ELR (cell line): ENCODE measurements at places on chromosomes 7 and 10.
A peak's percentile ranks its signal among the peaks of the same experiment; 100 is the strongest.

DNA sequence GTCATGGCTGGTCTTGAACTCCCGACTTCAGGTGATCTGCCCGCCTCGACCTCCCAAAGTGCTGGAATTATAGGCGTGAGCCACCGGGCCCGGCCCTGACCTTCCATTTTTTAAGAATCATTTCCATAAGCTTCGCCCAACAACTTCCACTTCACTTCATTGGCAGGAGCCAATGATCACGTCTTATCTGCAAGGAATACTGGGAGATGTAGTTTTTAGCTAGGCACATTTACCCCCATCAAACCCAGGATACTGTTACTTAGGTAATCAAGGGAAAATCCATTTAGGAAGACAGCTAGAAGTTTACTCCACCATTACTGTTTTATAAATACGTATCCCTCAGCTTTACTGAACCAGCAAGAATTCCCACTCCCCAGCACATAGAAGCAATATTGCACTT, 3.4 kb upstream of the CDK13 start:
- peak; percentile 6 for DNase-seq

GRCh38 chr7:25495342-25496250, 267.3 kb upstream of the NPVF start:
- DNase-seq: no peak

- DNase-seq: no peak
Observed at GRCh38 chr10:45053569-45054100, 52.9 kb downstream of the ZNF22 start.

- no peak for DNase-seq
Observed at GRCh38 chr7:36279200-36279925, 110.3 kb upstream of the ANLN start.
